Stimulated activated CD8-positive, alpha-beta memory T cell treated with anti-CD3 and anti-CD28 coated beads, Interleukin-7, amount 100 ng/mL, for 1 hour (primary cell): ENCODE measurements at places on chromosomes 3 and 15.

DNA sequence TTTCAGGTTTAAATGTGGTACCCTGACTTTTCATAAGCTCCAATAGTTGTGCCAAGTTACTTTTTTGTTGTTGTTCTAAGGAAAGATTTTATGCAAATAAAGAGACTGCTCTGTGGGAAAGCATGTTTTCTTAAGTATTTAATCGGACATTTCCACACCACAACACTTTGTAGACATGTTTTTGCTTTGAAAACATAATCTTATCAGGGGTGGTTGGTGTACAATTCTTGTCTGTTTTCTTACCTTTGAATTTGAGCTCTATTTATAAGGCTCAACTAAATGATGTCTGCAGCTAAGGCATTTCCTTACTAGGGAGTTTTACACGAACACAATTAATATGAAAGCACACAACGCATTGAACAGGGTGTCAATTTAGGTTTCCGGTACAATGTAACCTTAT is 81.5 kb upstream of the CDIN1 start:
- DNase-seq = no peak

- DNase-seq = no peak
Observed at GRCh38 chr15:56978898-56979662, 60.6 kb downstream of the TCF12 start.

- no peak for DNase-seq
Observed at GRCh38 chr3:152272771-152273242, 4.1 kb downstream of the MBNL1 start.

GRCh38 chr3:94011233-94011711 is 17.1 kb downstream of the STX19 start:
- DNase-seq = no peak

DNA sequence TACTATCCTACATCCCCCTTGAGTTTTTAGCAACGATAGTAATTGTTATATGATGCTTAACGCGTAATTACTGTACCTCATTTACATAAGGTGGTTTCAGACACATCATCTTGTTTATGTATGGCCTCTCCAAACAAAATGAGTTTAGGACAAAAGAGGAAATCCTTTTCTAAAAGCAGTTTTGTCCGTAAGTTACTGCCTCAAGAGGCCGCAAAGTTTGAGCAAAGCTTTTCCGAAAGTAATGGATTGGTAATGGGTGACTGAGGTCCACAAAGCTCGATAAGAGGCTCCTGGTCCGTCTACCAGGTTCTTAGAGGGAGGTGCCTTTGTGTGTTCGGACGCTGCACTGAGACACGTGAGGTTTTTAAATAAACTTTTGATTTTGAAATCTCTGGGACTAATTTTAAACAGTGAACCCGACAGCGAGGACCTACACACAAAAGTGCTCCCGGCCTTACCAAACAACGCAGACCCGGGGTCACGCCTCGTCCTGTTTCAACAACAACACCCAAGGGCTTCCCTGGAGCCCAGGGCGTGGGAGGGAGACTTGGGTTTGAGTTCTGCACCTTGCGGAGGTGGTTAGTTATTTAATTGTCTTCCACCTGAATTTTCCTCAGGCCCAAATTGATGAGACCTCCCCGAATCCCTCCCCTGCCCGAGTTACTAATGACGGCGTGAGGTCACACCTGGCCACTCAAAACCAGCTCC is 456 bp upstream of the C15orf61 start:
- no peak for DNase-seq

GRCh38 chr3:142628801-142629200 is 32.6 kb downstream of the PLS1 start:
- no peak for DNase-seq

GRCh38 chr3:106097817-106098435 is 229.1 kb upstream of the CBLB start:
- no peak for DNase-seq

GRCh38 chr3:195438371-195438770 is 4.4 kb downstream of the ACAP2 start:
- DNase-seq = no peak

- DNase-seq = no peak
Observed at GRCh38 chr15:63442080-63442479, 60.4 kb upstream of the CA12 start.

DNA sequence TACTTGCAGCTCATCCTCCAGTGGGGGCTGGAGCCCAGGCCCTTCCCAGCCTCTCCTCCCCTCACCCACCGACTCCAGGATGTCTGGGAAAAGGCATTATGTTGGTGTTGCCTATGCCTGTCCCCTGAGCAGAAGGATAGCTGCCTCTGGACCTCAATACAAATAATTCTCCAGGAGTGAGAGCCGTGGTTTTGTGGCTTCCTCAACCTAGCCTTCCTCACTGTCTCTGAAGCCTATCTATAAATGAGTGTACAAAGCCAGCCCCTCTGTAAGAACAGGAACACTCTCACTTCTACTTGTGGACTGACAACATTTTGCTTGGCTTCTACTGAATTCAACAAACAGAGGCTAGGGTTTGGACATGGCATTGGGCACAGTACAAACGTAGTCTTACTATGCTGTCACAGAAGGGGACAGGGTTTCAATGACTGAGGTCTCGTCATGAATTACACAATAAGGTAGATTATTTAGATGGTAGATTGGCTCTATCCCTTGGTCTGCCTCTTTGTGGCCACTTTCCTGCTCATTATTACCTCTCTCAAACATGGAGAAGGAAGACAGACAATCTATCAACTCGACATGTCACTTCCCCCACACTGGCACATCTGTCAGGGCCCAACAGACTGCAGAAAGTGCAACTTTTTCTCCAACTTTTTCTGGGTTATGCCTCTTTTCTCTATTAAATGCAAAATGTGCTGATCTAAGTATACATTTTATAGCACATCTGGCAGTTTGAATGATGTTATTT is 82.8 kb upstream of the MEX3B start:
- no peak for DNase-seq

- no peak for DNase-seq
Observed at GRCh38 chr15:87752250-87752951, 504.1 kb downstream of the NTRK3 start.

DNA sequence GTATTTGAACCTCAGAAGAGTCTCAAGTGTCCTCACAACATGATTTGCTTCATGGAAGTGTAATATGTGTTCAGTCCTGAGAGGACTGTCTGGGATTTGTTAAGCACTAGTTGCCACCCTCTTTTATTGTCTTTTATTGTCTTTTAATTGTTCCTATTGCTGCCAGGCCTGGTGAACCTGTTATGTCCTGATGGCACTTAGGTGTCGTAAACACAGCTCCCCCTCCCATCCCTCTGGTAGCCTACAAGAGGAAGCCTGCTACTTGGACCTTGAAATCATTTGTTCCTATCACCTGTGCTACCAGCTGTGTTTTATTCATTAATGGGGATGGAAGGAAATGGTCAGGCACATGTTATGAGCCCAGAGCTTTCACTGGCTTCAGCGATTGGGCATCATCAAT is 19.3 kb downstream of the CCNB2 start:
- DNase-seq = no peak

- no peak for DNase-seq
Observed at GRCh38 chr3:170809007-170809974, 60.7 kb downstream of the RPL22L1 start.

GRCh38 chr3:72418244-72418643 is 430.0 kb downstream of the SHQ1 start:
- DNase-seq = no peak

DNA sequence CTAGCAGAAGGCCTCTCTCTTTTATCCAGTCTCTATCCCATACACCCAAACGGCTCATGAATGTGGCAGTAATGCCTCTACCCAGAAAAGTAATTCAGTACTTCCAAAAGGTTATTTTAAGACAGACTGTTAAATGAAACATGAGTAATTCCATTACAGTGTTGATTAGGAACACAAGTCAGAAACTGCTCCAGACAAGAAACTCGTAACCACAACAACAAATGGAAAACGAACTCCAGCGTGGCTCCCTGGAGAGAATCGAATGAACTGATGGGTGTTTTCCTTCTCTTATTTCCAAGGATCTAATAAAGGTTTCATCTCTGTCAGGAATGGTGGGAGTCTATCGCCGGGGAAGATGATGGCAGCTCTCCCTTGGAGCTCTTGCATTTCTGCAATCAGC is 228.4 kb downstream of the MAGI1 start:
- DNase-seq = no peak

DNA sequence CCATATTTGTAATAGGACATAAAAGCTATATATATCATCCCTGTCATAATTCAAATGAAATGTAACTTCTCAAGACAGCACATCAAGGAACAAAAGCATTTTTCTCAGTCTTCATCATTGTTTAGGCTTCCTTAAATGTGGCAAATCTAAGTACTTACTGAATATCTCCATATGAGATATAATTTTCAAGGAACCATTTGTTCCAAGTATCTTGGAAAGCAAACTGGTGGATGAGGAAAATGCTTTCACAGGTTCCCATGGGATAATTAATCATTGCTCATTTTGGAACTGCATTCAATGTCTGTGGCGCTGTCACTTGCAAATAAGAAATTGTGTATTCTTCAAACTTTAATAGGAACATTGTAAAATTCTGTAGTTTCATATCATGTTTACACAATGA is 52.6 kb upstream of the ZNF385D start:
- no peak for DNase-seq

- DNase-seq = no peak
Observed at GRCh38 chr3:44228900-44229299, 12.8 kb upstream of the TOPAZ1 start.

GRCh38 chr3:81581966-81582599 is 179.4 kb downstream of the GBE1 start:
- DNase-seq = no peak

DNA sequence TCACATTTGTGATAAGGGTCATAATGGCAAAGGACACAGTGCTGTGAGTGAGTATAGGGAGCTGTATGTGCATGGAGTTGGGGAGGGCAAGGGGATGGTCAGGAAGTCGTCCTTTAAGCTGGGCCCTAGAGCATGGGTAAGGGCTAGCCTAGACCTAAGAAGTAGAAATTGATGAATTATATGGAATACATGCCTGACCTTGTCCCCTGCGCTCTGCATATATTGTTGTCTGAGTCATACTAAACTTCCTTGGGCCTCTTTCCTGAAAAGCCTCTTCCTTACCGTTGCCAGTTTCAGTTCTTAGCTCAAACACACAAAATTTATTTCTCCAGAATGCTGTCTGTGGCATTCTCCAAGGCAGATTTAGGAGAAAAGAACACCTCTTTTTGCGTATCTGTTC is 4.6 kb downstream of the SNRK start:
- no peak for DNase-seq

- no peak for DNase-seq
Observed at GRCh38 chr3:58584690-58585004, 7.5 kb upstream of the FAM107A start.

DNA sequence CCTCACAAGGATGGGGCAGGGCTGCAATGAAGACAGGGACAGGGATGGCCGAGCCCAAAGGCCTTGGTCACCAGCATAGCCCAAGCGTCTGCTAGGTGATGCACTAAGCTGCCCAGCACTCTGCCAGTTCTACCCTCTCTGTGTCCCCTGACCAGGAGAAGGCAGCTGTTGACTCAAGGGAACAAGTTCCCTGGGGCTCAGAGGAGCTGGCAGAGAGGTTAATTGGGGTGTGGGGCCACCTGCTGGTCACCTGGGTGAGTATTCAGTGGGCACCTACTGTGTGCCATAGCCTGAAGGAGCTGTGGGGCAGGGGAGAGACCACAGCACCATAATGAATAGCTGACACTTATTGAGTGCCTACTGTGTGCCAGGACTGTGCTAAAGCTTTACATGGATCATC is 22.0 kb upstream of the DOCK3 start:
- peak; percentile 34 for DNase-seq

DNA sequence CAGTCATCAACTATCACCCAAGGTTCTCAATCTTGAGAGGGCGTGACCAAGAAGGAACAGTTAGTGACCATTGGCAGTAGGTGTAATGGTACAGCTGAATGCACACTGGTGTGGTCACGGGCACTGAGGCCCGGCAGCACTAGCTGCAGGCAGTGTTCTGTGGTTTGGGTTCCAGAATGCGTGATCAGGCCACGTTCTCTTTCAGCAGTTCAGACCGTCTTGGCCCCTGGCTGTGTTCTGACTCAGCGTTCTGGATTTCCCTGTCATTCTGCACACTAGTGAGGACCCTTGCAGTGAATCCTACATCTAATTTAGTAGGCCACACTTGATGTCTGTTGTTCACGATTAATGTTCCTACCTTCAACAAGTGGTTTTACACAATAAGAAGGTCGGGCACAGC is 220.5 kb upstream of the SLCO3A1 start:
- DNase-seq = no peak

- DNase-seq = no peak
Observed at GRCh38 chr15:78179286-78179840, 30.2 kb downstream of the IDH3A start.

DNA sequence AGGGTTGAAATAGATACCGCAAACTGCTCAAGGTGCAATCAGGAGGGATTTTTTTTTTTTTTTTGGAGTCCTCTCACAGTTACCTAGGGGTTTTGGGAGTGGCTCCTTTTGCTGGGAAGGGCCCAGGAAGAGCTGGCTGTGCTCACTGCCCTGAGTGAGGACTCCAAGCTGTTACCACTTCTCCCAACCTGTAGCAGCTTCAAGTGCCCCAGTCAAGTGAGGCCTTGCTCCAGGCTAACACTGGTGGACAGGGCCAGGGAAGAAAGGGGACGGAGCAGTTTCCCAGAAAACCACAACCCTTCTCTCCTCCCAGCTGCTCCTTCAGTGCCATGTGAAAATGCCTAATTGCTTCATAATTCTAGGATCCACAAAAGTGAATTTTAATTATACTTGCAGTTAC is 274.3 kb downstream of the SUCLG2 start:
- DNase-seq = no peak

DNA sequence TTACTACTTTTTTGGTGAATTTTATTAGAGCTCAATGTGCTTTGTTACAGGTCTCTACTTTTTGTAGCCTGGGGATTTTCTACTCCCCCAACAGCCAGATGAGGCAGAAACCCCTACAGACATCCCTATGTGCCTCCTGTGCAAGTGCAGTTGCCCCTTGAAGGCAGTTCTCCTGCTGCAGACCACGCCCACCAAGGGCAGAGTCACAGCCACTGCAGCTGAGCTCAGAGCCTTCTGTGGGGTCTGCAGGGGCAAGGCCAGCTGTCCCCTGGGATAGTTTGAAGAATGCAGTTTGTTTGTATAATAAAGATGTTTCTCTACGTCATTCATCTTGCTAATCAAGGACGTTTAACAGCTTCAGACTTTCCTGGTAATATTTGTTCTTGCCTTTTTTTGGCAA is 76.8 kb downstream of the NPAP1 start:
- DNase-seq = no peak

- no peak for DNase-seq
Observed at GRCh38 chr3:172209333-172210321, 170.2 kb downstream of the FNDC3B start.

DNA sequence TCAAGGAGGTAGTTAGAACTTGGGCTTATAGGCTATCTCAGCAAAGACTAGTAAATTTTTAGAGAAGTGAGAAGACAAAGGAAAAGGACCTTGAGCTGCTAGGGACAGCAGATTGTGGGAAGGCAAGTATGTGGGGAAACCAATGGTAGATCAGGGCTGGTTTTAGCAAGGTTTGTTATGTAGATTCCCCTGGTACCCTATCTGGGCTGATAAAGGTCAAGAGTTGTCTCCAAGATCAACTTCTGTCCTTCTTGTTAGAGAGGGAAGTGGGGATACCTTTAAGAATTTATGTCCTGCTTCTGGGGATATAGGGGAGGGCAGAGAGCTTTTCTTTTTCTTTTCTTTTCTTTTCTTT is 28.9 kb downstream of the KAT2B start:
- DNase-seq = no peak
